ENCODE measurements at places on chromosomes 5 and 9.

GRCh38 chr5:81854915-81855314 lies 104.0 kb upstream of the SSBP2 start:
- no peak for DNase-seq

- no peak for DNase-seq
Observed at GRCh38 chr5:127452626-127453025, 64.8 kb upstream of the PRRC1 start.

- no peak for DNase-seq
Observed at GRCh38 chr9:137456061-137456863, 2.9 kb downstream of the NSMF start.

GRCh38 chr5:122951658-122952057 lies 84.9 kb downstream of the PPIC start:
- no peak for DNase-seq

- no peak for DNase-seq
Observed at GRCh38 chr5:83512061-83512745, 40.7 kb downstream of the VCAN start.

- no peak for DNase-seq
Observed at GRCh38 chr5:24712947-24713346, 68.2 kb upstream of the CDH10 start.

All from activated CD4-positive, alpha-beta T cell treated with anti-CD3 and anti-CD28 coated beads for 48 hours (primary cell).